ENCODE measurements at places on chromosomes 11 and 22.

DNA sequence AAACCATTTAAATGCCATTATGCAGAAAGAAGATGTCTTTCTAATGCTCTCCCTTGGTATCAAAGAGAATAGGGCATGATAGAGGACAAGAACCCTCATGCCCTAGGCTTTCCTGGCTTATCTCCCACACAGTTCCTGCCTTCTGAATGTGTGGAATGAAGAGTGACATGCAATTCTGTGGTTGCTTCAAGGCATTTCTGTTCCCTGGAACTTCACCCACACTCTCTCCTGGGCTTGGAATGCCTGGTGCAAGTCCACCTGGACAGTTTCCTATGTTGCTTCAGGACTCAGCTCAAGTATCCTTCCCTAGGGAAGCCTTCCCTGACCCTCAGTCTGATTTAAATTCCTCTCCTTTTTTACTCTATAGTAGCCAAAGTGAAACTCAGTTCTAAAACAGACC, 53.8 kb upstream of the DRD2 start:
- DNase-seq, result no peak

GRCh38 chr22:29814003-29814402, 24.1 kb downstream of the ASCC2 start:
- DNase-seq, result peak; percentile 33

DNA sequence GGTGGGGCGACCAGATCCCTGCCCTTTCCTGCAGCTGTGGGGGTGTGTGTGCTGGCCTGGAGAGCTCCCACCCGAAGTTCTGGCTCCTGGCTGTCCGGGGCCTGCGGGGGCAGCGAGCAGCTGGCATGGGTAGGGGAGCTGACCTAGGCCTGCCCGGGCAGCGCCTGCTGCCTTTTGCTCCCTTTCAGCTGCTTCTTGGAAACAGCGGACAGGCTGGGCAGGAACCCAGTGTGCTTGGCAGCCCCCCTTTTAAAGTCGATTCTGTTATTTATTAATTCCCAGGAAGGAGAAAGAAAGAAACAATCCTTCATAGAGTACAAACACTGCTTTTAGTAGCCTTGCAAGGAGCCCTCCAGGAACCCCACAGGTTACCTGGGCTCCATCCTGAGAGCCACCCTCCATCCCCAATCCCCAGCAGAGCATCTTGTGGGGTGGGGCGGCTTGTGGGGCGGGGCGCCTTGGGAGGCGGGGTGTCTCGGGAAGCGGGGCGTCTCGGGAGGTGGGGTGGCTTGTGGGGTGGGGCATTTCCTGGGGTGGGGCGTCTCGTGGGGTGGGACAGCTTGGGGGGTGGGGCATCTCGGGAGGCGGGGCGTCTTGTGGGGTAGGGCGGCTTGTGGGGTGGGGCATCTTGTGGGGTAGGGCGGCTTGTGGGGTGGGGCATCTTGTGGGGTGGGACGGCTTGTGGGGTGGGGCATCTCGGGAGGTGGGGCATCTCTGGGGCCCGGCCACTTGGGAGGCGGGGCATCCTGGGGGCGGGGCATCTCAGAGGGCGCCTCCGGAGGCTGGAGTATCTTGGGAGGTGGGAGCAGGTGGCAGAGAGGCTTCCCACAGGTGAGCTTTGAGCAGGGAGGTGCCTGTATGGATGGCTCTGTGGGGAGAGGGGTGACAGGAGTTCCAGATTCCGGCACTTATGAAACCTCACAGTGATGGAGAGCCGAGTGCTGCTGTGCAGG, 7.0 kb downstream of the CD81 start:
- no peak for DNase-seq

DNA sequence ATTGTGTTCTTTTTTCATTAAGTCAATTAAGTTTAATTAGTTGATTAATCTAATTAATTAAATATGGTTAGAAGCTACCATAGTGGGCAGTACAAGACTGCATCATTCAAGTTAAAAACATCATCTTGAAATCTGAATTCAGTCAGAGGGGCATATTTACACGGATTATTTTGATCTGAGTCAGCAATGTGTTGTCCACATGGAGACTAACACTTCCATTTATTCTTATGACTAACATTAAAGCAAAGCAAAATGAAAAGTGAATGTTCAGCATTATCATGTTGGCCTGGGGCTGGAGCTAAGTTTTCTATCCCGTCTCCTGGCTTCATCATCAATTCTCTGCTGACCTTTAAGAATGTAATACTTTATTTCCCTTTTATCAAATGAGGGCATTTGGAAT, 17.3 kb downstream of the FLI1 start:
- DNase-seq, result no peak

Measured in kidney tubule cell (primary cell).